ENCODE measurements at places on chromosomes 1 and 21.

- no peak for DNase-seq
Observed at GRCh38 chr1:204294357-204294756, 65.4 kb downstream of the PLEKHA6 start.

- DNase-seq: no peak
Observed at GRCh38 chr1:21936366-21937031, 611 bp downstream of the HSPG2 start.

- no peak for DNase-seq
Observed at GRCh38 chr1:84913555-84913892, 20.5 kb upstream of the LPAR3 start.

GRCh38 chr1:162633081-162633762 lies 958 bp downstream of the DDR2 start:
- no peak for DNase-seq
